IMR-90 (cell line): ENCODE measurements at places on chromosomes 5 and 9.

GRCh38 chr9:89742660-89743059 is 137.8 kb downstream of the GADD45G start:
- H3K27me3 ChIP-seq: no peaks in the 10 kb centered on the region
- no peaks in the 10 kb centered on the region for H3K4me1 ChIP-seq
- DNase-seq: no peak
- no peak overlapping the region for H3K4me3 ChIP-seq

- no peaks in the 10 kb centered on the region for H3K4me1 ChIP-seq
- DNase-seq: no peak
- no peaks in the 10 kb centered on the region for H3K36me3 ChIP-seq
- H3K4me3 ChIP-seq: no peak overlapping the region
These were observed 65.7 kb upstream of the ICE1 start for GRCh38 chr5:5356765-5357164.

- no peak for DNase-seq
- H3K27ac ChIP-seq: no peak overlapping the region; the same call in 1 of the 2 replicates
- H3K27me3 ChIP-seq: no peaks in the 10 kb centered on the region
- H3K36me3 ChIP-seq: no peaks in the 10 kb centered on the region
- H3K4me1 ChIP-seq: peaks cover 1% of the 10 kb centered on the region; the same call in 1 of the 2 replicates
These were observed 127.9 kb downstream of the NNT start for GRCh38 chr5:43730832-43731342.

GRCh38 chr5:97923997-97924396 is 741.0 kb upstream of the RIOK2 start:
- no peaks in the 10 kb centered on the region for H3K4me1 ChIP-seq
- no peaks in the 10 kb centered on the region for H3K27me3 ChIP-seq
- no peak overlapping the region for H3K4me3 ChIP-seq

- H3K36me3 ChIP-seq: no peaks in the 10 kb centered on the region; the same call in 1 of the 2 replicates
- no peaks in the 10 kb centered on the region for H3K27me3 ChIP-seq
- peaks cover 2% of the 10 kb centered on the region; the same call in 1 of the 2 replicates for H3K4me1 ChIP-seq
- H3K4me3 ChIP-seq: no peak overlapping the region
- no peak overlapping the region for H3K27ac ChIP-seq
These were observed 61.8 kb downstream of the TLE4 start for GRCh38 chr9:79633558-79633957.

DNA sequence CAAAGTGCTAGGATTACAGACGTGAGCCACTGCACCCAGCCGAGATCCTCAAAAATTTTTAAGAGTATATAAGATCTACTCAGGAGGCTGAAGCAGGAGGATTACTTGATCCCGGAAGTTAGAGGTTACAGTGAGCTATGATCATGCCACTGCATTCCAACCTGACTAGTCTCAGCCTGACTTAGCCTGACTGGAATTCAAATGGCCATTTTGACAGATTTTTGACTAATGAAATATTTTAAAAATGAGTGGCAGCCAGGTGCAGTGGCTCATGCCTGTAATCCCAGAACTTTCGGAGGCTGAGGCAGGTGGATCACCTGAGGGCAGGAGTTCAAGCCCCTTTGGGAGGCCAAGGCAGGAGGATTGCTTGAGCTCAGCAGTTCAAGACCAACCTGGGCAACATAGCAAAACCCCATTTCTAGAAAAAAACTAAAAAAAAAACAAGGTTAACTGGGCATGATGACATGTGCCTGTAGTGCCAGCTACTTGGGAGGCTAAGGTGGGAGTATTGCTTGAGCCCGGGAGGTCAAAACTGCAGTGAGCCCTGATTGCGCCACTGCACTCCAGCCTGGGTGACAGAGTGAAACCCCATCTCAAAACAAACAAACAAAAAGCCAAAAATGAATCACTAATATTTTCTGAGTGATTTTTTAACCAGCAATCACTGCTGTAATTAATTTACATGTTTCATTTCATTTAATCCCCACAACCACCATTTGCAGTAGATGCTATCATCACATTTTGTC is 16.6 kb downstream of the ATOX1 start:
- H3K4me1 ChIP-seq: peaks cover 25% of the 10 kb centered on the region
- H3K27ac ChIP-seq: peak overlapping the region; percentile 82
- DNase-seq: peak; percentile 83
- no peaks in the 10 kb centered on the region for H3K27me3 ChIP-seq
- H3K36me3 ChIP-seq: peaks cover 9% of the 10 kb centered on the region

- H3K4me1 ChIP-seq: no peaks in the 10 kb centered on the region
- no peak overlapping the region for H3K4me3 ChIP-seq
- H3K27ac ChIP-seq: no peak overlapping the region
- H3K36me3 ChIP-seq: no peaks in the 10 kb centered on the region
- no peaks in the 10 kb centered on the region for H3K27me3 ChIP-seq
- no peak for DNase-seq
These were observed 238.9 kb downstream of the CACNA1B start for GRCh38 chr9:138116521-138116920.

- no peak for DNase-seq
- H3K27ac ChIP-seq: no peak overlapping the region
- H3K4me3 ChIP-seq: no peak overlapping the region
- H3K4me1 ChIP-seq: no peaks in the 10 kb centered on the region
These were observed 320.9 kb downstream of the CDK5RAP2 start for GRCh38 chr9:120259100-120259499.
